ENCODE measurements at places on chromosomes 16 and 17.

DNA sequence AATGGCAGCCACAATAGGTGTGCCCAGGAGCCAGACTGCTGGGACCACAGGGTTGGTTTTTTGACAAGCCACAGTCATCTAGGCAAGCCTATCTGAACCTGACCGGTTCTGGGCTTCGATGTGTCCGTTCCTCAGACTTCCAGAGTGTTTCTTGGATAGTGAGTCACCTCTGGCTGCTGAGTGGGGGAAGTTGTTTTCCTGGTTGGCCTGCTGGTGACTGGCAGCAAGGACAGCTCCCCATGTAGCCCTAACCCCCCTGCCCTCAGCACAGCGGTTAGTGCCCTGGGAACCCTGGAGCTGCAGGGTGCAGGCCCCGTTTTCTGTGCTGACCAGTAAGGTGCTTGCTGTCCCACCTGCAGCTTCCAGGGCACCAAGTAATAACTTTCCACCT lies 65.5 kb downstream of the PLD6 start:
- no peak for DNase-seq

DNA sequence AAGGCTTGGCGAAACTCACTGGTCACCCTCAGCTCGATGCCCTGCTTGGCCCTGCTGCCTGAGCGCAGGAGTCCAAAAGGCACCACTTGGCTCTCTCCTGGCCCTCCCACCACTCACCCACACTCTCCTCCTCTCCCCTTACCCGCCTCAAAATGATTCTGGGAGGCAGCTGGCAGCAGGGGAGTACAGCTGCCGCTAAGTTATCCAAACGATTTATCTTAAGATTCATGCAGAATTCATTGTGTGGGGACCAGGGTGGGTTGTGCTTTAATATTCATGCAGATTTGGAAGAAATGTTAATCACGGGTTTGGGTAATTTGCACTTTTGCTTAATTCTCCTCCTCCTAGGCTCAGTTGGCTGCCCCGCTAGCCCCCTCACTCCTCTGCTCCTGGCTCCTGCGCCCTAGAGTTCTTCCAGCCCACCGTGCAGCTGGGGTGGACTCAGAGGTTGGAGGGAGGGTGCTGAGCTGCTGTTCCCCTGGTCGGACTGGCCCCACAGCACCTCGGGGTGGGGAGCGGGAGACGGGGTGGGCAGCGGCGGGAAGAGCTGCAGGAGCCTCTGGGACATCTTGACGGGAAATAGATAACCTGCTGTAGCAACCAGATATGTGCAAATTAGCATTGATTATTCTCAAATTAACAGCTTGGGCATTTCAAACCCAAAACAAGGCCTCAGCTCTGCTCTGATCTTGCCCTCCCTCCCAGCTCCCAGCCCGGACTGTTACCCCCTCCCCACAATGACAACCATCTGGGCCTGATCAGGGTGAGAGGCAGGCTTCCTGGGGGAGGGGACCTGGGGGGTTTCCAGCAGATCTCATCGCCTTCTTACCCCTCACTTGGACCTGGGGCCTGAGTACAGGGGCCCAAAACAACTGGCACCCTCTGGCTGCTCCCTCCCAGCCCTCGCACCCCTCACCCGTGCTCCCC lies 122.6 kb upstream of the RPL38 start:
- DNase-seq = peak; percentile 13

DNA sequence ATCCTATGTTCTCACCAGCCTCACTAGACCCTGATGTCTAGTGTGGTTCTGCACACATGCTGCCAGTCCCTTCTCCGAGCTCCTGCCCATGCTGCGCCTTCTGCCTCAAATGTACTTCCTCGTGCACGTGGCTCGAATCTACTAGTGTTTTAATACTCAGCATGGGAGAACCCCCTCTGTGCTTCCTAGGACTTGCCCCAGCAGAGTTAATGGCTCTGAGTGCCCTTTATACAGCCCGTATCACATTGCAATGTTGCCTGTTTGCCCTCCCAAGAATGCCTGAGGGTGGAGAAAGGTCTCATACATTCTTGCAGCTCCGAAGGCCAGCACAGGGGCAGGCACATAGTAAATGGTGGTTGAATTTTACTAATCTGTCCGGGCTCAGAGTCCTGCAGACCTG lies 190.8 kb upstream of the NLRP1 start:
- DNase-seq = no peak

DNA sequence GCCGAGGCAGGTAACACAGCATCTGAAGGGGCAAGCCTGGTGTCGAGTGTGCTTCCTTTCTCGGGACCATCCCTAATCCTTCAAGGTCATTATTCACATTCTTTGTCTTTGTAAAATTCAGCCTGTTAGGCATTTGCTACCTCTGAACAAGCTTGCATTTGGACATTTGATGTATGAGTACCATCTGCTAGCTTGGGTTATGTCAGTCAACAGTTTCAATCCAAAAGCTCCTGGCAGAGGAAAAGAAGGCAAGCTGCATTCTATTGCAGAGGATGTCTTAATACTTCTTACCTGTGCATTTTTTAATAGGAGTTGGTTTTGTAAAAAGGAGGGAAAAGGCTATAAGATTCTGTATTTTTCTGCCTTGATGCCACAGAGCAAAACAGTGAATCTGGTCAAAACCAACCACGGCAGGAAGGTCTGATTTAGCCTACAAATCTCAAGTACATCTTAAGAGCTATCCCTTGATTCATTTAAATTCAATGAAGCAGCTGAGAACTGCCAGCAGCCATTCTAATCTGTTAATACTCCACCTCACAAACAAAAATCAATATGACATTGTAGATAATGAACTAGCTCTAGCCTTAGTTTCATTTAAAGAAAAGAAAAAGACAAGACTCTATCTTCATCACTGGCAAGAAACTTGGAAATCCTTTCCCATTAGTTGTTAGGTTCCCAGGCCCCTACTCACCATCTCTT lies 39.0 kb downstream of the TEX2 start:
- no peak for DNase-seq

- DNase-seq = peak; percentile 10
These were observed 48.4 kb downstream of the CENPV start for GRCh38 chr17:16304830-16305229.
